Stimulated activated CD4-positive, alpha-beta T cell treated with anti-CD3 and anti-CD28 coated beads, Interleukin-4, amount 100 ng/mL, for 4 hours (primary cell): ENCODE measurements at places on chromosomes 7 and 10.

- no peak for DNase-seq
Measured at GRCh38 chr10:124493214-124493882, 31.7 kb downstream of the LHPP start.

- DNase-seq: no peak
Measured at GRCh38 chr7:143492043-143492471, 14.4 kb downstream of the TAS2R41 start.

DNA sequence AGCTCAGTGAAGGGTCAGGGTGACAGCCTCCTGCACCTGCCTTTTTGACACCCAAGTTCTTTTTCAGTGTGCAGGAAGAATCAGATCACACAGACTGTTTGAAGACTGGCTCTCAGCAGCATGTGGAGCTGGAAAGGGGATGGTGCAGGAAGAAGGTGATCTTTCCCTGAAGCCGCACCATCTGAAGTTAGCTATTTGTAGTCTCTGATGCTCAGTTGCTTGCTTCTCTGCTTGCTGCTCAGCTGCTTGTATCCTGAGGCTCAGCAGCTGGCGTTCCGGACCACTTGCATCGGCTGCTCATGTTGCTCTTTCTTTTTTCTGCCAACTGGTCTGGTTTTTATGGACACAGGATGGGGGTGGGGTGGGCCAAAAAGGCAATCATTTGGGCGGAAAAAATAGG lies 15.8 kb upstream of the DNMBP start:
- DNase-seq: no peak

DNA sequence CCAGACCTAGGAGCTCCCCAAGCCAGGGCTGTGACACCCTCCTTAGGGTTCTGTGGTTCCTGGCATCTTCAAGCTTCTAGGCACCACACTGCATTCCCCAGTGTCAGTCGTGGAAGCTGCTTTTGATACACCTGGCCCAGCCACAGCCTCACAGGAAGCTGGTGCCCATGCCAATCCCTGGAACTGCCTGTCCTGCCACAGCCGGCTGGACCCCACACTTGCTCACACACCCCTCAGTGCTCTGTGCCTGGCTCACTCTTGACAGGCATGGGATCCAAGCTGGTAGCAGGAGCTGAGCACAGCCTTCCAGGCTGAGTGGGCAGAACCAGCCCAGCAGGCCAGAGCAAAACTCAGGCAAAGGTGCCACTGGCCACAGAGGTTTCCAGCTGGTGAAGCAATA lies 21.8 kb downstream of the LRRC72 start:
- DNase-seq: no peak

- no peak for DNase-seq
Measured at GRCh38 chr10:121577568-121577967, 20.7 kb downstream of the FGFR2 start.

DNA sequence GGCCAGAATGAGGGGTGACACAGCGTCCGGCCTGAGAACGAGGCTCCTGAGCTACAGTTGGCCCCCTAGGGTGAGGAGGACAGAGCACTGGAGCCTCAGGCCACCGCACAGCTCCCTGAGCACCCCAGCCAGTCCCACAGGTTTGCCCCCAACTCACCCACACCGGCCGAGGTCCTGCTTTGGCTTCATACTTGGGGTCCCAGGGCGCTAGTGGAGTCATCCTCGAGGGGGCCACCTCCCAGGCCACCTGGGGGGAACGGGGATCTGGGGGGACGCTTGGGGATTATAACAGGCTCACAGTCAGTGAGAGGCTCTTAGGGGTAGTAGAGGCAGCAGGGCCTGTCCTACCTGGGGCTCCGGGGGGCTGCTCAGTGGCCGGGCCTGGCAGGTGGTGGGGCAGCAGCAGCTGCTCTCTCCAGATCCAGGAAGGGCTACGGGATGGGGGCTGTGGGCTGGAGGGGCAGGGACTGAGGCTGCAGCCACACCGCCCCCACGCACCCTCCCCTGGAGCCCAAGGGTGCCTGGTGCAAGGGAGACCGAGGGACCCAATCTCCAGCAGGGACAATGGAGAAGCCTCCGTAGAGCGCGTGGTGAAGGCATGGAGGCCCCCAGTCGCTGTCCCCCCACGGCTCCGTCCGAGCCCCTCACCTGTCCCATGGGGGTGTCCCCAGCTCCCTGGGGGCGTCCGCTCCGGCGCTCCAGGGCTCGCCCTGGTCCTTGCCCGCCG lies 588 bp downstream of the SAP25 start:
- no peak for DNase-seq

DNA sequence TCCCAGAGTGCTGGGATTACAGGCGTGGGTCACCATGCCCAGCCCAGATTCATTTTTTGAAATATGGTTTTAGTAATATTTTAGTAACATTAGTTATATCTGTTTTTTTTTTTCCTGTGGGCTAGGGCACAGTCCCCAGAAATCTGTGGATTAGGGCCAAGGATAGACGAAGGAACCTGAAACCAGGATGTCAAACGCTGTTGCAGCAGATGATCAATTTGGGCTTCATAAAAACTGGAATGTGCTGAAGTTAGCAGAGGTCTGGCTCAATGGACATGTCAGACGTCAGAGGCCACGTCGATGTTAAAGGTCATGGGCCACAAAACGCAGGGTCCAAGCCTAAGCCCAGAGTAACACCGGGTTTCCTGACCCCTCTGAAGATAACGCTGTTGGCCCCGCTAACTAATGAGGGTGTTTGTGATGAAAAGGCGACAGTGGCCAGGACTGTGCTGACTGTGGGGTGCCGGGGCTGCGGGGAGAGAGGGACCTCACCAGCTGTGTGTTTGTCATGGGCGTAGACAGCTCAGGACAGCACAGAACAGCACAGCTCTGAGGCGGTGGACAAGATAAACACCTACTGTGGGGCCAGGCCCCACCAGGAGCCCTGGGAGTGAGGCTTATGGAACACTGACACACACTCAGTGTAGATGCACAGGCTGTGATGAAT lies 23.8 kb upstream of the GTPBP4 start:
- DNase-seq: no peak

- DNase-seq: no peak
Measured at GRCh38 chr7:158406801-158407200, 180.8 kb downstream of the PTPRN2 start.

GRCh38 chr7:90933041-90933440 lies 331.2 kb upstream of the FZD1 start:
- no peak for DNase-seq

GRCh38 chr7:33685981-33686683 lies 219.2 kb upstream of the BMPER start:
- DNase-seq: no peak

GRCh38 chr10:100790761-100791208 lies 45.4 kb downstream of the PAX2 start:
- no peak for DNase-seq

DNA sequence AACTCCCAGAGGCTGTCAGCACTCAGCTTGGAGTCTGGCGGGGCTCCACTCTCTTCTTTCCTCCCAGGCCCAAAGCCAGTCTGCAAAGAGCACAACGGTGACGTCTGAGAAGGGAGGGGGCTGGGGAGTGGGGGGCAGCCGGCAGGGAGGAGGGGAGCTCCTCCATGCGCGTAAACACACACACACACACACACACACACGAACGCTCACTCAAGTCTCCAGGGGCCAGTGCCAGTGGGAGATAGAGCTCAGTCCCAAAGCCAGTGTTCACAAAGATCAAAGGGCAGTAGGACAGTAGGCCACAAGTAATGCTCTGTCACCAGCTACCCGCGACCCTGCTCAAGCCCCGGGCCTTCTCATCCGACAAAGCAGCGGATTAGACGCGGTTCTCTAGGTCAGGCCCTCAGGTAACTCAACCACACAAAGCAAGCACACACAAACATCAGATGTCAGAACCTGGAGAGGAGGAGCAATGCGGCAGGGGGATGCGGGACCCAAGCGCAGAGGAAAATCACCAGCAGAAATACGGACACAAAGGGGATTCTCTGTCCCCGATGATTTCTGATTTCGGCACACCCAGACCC lies 19.9 kb downstream of the TCAF1 start:
- no peak for DNase-seq

- DNase-seq: no peak
Measured at GRCh38 chr7:30697719-30698460, 15.6 kb upstream of the CRHR2 start.

DNA sequence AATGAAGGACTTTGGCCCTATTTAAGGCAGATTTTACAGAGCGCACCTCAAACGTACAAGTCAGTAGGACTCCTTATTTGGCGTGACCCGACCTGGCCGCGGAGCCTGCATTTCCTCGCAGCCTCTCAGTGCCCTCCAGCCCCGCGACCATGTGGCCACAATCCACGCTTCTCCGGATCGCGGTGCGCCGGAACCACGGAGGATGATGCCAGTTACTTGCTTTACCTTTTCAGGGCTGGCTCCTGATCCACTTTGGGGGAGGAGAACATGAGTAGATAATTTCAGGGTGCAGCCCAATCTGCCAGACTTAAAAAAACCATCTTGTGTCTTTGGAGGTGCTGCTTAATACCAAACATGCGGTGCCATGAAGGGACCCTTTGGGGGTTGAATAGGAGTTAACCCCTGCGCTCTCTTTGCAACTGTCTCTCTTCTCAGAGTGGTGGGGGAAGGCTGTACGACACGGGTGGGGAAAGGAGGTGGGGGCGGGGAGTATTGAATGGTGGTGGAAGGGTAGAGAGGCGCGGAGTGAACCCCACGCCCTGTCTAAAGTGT lies 1.5 kb downstream of the FRAT1 start:
- peak; percentile 20 for DNase-seq

DNA sequence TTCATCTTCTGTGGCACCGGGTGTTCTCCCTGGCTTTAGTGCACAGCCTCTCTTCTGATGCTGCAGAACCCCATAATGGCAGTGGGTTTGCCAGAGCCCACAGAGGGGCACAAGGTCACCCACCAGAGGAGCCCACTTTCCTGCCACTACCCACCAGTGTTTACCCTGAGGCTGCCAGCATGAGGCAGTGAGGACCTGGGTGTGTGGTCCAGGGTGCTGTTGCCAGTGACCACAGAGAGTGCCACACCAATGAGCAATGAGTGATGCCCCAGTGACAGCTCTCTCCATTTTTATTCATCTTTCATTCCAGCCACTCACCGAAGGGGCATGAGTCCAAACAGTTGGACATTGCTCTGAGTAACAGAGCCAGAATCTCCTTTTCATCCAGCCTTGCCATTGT lies 34.8 kb downstream of the MTURN start:
- no peak for DNase-seq

- DNase-seq: no peak
Measured at GRCh38 chr7:134892963-134893362, 93.3 kb upstream of the AGBL3 start.

DNA sequence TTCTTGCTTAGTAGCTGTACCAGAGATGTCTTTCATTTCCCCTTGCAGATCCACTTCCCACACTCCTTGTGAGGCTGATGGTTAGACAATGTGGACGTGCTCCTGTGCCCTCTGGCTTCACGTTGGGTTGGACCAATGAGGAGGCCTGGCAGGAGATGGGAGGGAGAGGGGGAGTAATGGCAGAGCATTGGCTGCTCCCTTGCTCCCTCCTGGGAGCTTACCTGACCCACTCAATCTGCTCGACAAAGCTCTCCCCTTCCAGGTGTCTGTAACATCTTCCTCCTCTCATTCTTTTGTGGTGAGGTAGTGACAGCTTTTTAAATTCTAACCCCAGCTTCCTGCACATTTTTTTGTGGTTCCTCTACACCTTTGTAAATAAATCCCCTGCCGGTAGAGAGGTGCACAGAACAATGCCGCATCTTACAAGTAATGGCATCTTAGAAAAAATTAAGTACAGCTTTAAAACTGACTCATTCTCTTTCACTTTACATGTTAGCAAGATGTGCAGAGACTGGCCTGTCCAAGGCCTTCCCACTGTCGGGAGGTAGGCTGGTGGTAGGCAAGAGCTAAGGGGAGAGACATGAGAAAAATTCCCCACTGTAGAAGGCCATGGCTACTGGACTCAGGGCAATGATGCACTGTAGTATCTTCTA lies 134.3 kb downstream of the HTR7 start:
- DNase-seq: no peak

GRCh38 chr10:70820976-70821750 lies 5.4 kb downstream of the SGPL1 start:
- DNase-seq: no peak

DNA sequence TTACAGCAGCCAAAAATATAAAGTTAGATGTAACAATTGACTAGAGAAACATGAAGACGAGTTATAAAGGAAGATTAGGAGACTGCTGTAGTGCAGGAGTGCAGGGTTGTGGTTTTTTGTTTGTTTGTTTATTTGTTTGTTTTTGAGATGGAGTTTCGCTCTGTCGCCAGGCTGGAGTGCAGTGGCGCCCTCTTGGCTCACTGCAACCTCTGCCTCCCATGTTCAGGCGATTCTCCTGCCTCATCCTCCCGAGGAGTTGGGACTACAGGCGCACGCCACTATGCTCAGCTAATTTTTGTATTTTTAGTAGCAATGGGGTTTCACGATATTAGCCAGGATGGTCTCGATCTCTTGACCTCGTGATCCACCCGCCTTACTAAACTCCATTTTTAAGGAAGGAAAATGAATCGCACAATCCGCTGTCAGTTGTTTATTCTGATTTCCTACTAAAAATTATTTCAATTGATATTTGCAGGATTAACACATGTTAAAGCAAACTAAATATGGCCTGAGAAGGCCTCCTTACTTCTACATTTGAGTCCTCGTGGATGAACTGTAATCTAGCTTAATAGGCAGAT lies 233.3 kb downstream of the NSUN6 start:
- DNase-seq: no peak

DNA sequence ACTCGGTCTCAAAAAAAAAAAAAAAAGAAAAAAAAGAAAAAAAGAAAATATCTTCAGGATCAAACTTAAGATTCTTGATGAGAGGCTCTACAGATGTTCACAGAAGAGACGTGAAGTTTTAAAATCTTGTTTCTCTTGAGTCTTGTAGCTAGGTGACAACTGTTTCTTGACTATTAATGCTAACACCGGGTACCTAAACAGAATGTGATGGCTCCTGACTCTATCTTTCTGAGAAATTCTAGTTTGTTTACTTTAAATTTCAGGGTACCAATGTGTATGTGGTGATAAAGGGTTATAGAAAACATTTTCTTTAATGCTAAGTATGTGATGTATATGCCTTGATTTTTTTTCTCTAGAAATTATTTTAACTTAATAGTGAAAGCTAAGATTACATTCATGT lies 61.0 kb downstream of the DAGLB start:
- no peak for DNase-seq

- DNase-seq: no peak
Measured at GRCh38 chr7:16098585-16099179, 322.7 kb downstream of the CRPPA start.

- no peak for DNase-seq
Measured at GRCh38 chr7:157930926-157931466, 594.2 kb downstream of the DNAJB6 start.
